ENCODE measurements at places on chromosomes 1 and 21. TPM values are rescaled to one million over a fixed set of nuclear protein-coding genes. Genes with fewer than 3 reads are reported as not detected.

TRIM17 gene
- total RNA-seq = 1.5 TPM

COL6A2 gene
- 60.7 TPM for total RNA-seq

GJA9 gene
- 0.20 TPM for total RNA-seq

ZNF593OS gene
- total RNA-seq = not detected

LYPD8 gene
- 2.6 TPM for total RNA-seq

KIF17 gene
- 0.87 TPM for total RNA-seq

VSIG8 gene
- total RNA-seq = not detected

OR6N1 gene
- not detected for total RNA-seq

KCNE2 gene
- not detected for total RNA-seq

SLAMF7 gene
- total RNA-seq = not detected

CDA gene
- total RNA-seq = 13.0 TPM

RPE65 gene
- not detected for total RNA-seq

KCNJ10 gene
- not detected for total RNA-seq

KLF17 gene
- not detected for total RNA-seq

RGS13 gene
- not detected for total RNA-seq

PODN gene
- 0.40 TPM for total RNA-seq

SETSIP gene
- 0.15 TPM for total RNA-seq

KCTD3 gene
- total RNA-seq = 97.6 TPM

RNF186 gene
- 0.05 TPM for total RNA-seq

TMEM125 gene
- total RNA-seq = 3.9 TPM

DDAH1 gene
- total RNA-seq = 37.9 TPM

NHLH1 gene
- 0.05 TPM for total RNA-seq

RBM11 gene
- 1.6 TPM for total RNA-seq

KCND3 gene
- total RNA-seq = 0.30 TPM

OR6K3 gene
- total RNA-seq = not detected

HFM1 gene
- total RNA-seq = 0.35 TPM

RORC gene
- 2.1 TPM for total RNA-seq

RHCE gene
- total RNA-seq = 0.15 TPM

IFNGR2 gene
- 105 TPM for total RNA-seq

LCE1C gene
- not detected for total RNA-seq

PSMA5 gene
- total RNA-seq = 60.9 TPM

CD52 gene
- total RNA-seq = not detected

CCDC190 gene
- total RNA-seq = not detected

C1orf116 gene
- 16.3 TPM for total RNA-seq

PSMB2 gene
- 29.9 TPM for total RNA-seq

LCE1E gene
- not detected for total RNA-seq

FMOD gene
- not detected for total RNA-seq

GSTM1 gene
- 15.1 TPM for total RNA-seq
